Astrocyte (in vitro differentiated cells and primary cell): ENCODE measurements at places on chromosomes 6 and 20. TPM values are rescaled to one million over a fixed set of nuclear protein-coding genes. Genes with fewer than 3 reads are reported as not detected.
A peak's percentile ranks its signal among the peaks of the same experiment; 100 is the strongest.

Gene SLC9A8
- total RNA-seq: 6.2 and 6.9 TPM in 2 replicates

Gene SLC35D3
- total RNA-seq: not detected in 2 replicates

Gene CDH26
- total RNA-seq: 0.17 and 0.34 TPM in 2 replicates

Gene PDE7B
- total RNA-seq: 0.19 and 0.27 TPM in 2 replicates

Gene TAGAP
- 0.10 and 0.11 TPM in 2 replicates for total RNA-seq

Gene TMC2
- total RNA-seq: not detected in 2 replicates

Gene GSTA2
- total RNA-seq: not detected in 2 replicates

Gene ERVFRD-1
- total RNA-seq: not detected in 2 replicates

Gene OR12D3
- total RNA-seq: not detected in 2 replicates

Gene CRYBG1
- total RNA-seq: 0.64 and 1.4 TPM in 2 replicates

Gene NDUFAF5
- total RNA-seq: 27.3 and 31.6 TPM in 2 replicates

- DNase-seq: no peak
Observed at GRCh38 chr6:125866433-125866832, 75.7 kb downstream of the NCOA7 start.

- DNase-seq: peak; percentile 59
Observed at GRCh38 chr6:149513915-149514314, 29.1 kb upstream of the ZC3H12D start.

DNA sequence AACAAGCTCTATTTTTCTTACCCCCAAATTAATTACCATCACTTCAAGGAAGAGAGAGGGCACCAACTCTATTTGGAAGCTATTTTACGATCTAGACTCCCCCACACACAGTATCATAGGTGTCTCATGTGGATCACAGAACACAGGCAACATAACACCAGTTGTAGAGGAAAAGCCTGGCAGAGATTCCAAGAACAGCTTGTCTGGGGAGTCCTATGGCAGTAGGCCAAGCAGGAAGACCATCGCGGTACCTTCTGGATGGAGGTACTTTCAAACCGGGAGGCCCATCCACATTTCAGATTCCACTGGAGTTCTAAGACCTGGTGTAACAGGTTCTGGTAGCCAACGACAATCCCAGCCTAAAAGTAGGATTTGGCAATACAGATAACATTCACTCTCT, 37.6 kb upstream of the SPDEF start:
- DNase-seq: no peak

GRCh38 chr6:6826095-6826901, 237.8 kb downstream of the LY86 start:
- DNase-seq: no peak

DNA sequence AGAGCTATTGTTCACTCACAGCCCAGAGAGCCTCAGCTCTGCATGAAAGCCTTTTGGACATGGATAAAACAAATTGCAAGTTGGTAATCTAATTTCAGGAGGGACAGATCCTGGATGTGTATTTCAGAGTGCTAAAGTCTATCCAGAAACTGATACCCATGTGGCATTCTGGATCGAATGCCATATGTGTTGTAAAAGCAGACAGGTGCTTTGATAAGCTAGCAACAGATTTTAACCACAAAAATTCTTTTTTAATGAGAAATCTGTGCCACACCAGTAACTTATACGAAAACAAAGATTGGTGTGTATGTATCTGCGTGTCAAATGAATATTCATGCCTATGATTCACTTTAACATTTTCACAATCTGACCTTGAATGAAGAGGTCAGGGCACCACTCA, 936.6 kb upstream of the MAP3K7 start:
- peak; percentile 2 for DNase-seq

- no peak for DNase-seq
Observed at GRCh38 chr6:140811642-140812041, 1321.1 kb upstream of the GJE1 start.

DNA sequence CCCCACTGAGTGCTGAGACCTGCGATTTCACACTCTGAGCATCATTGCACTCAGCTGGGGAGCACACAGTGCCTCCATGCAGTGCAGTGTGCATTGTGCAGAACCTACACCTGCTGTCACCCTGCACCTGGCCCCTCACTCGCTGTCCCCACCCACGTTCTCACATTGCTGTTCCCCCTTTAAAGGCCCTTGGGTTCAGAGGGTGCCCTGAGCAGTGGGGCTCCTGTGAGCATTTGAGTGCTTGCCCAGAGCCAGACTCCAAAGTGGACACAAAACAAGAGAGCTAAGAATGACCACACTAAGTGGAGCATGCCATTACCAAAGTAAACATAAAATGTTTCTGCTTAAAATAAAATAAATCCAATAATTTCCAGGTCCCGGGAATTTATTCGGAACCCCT, 131.0 kb upstream of the CST7 start:
- DNase-seq: no peak

- DNase-seq: peak; percentile 98
Observed at GRCh38 chr6:89297695-89298351, 17.3 kb downstream of the GABRR2 start.

GRCh38 chr6:43771210-43771857, 1.3 kb downstream of the VEGFA start:
- DNase-seq: peak; percentile 41

GRCh38 chr6:36383606-36384005, 3.9 kb downstream of the ETV7 start:
- DNase-seq: no peak

DNA sequence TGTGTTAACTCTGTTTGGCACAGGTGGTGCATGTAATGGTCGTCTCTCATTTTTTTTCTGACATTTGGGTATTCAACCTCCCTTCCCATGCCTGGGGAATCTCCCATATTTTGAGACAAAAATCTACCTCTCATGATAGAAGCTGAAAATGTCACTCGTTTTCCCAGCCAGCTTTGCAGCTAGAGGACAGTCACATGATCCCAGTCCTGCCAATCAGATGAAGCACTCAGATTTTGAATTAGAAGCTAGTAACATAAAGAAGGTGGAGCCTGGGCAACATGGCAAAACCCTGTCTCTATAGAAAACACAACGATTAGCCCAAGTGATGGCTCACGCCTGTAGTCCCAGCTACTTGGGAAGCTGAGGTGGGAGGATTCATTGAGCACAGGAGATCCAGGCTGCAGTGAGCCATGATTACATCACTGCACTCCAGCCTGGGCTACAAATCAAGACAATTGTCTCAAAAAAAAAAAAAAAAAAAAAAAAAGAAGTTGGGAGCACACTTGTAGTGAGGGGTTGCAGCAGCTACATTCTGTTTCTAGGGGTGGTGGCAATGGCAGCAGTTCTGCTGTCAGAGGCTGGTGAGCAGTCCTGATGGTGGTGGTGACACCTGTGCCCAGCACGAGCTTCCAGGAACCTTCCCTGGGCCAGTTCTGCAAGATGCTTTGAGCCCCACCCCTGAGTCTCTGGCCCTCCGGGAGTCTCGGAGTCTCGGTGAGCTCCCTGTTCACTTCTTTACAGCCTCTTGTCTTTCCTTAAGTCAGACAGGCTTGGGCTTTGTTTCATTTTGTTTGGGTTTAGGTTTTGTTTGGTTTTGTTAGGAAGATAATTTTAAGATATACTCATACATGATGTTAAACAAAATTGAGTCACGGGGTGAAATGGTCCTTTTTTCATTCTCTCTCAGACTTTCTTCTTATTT, 94.1 kb upstream of the KCNG1 start:
- no peak for DNase-seq

DNA sequence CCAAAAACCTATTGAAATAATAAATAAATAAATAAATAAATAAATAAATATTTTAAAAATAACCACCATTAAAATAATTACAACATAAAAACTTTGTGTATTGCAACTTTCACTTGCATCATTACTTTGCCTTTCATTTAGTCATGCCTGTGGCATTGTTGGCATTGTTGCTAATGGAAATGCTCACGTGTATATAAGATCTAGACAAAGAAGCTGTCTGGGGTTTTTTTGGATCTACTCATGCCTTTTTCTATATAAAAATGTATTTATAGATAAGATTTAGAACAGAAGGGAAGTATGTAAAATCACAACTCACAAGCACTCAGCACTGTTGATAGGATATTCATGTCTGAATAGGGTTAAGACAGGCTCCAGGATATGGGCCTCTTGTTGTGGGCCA, 27.9 kb downstream of the GFRA4 start:
- DNase-seq: no peak

DNA sequence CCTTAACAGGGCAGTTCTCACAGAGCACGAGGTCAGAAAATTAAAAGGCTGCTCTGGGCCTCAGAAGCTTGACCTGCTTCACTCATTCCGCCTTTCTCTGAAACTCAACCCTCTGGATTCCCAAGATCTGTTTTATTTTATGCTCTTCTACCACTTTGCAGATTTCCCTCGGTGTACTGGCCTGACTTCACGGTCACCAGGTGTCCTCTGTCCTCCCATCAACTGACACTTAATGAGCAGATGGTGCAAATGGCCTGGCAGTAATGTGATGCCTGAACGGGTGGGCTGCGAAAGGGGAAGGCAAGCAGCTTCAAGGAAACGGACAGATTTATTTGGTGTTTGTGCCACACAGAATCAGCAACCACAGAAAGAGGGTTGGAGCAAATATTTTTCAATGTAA, 169.7 kb upstream of the TFAP2D start:
- DNase-seq: no peak

DNA sequence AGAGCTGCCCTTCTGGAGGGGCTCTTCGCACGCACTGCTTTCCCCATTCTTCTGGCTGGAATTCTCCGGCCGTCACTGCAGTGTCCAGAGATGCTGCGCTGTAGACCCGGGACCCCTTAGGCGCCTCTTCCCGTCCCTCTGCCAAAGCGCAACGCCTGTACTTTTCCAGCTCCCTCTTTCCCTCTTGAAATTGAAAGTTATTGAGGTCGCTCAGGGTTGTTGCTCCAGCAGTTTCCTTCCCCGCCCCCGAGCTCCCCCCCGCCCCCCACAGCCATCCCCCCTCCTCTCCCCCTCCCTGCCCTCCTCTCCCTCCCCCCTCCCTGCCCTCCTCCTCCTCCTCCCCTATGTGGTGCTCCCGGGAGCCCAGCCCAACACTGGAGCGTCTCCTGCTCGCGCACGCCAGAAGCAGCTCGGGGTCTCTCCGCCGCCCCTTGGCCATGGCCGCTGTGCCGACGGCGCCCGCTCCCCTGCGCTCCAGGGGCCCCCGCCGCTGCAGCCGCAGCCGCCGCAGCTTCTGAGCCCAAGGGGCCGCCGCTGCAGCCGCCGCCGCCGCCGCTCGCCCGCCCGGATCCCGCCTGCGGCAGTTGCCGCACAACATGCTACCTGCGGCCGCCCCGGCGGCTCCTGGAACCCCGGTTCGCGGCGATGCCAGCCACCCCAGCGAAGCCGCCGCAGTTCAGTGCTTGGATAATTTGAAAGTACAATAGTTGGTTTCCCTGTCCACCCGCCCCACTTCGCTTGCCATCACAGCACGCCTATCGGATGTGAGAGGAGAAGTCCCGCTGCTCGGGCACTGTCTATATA, at the start of gene RSPO3:
RSPO3 (plus strand) TSS at position 374 of the 804 bp plus-strand sequence. CDS start 522 bp downstream, outside the sequence.
- no peak for DNase-seq

DNA sequence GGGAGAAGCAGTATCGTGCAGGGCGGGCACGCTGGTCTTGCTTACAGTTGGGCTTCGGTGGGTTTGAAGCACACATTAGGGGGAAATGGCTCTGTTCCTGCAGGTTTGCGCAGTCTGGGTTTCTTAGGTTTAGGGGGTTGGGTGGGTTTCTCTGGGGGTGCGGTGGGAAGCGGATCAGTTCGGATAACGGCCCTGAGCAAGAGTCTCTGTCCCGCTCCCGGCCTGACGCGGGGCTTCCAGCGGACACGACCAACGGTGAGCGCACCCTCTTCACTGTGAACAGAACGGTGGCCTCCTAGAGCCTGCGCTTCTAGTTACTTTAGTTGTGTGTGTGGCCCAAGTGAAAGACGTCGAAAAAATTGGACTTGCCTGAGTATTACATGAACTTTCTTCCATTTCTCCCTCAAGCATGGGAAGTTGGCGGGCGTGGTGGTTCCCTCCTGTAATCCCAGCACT, 635 bp upstream of the ELOVL2 start:
- DNase-seq: no peak

GRCh38 chr6:67558985-67559384, 1076.1 kb upstream of the ADGRB3 start:
- peak; percentile 67 for DNase-seq

DNA sequence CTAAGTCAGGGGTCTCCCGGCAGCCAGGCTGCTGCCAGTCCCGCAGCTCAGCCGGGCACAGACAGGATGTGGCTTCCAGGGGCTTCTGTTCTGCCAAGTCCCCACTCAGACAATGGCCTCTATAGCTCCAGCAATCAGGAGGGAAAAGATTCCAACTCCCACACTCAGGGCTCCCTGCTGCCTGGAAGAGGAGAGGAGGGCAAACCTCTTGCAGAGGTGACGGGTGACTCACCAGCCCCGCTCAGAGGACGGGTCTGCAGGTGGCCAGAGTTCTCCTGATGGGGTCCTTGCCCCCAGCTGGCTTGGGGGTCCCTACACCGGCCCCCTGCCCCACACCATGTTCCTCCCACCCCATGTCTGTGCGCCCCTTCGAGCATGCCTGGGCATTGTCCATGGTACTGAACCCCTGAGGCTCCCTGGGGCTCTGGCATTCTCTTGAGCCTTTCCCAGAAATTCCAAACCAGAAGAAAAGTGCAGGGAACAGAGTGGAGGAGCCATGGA, 32.6 kb downstream of the NTSR1 start:
- no peak for DNase-seq

DNA sequence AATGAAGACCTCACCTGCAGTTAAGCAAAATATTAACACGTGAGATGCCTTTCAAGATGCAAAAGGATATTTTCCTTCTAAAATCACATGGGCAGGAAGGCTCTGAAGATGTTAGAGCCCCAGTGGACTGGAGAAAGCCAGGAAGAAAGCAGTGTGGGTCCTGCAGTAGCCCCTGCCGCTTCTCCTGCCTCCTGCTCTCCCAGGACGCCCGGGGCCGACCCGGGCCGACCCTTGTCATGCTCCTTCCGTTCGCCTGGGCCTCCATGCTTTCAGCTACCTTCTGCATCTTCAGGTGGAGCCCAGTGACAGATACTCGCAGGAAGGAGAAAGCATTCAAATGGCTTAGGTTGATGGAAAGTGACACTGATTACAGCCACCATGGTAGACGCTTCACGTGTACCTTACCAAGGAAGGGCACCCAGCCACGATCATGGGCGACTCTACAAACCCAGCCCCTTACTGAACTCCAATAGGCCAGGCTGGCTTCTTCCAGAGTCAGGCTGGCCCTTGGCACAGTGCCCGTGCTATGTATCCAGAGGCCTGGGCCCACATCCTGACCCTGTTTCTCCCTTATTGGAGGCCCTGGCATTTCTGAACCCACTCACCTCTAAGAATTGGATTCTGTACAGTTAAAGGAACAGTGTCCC, 69.0 kb downstream of the TCP11 start:
- DNase-seq: no peak

DNA sequence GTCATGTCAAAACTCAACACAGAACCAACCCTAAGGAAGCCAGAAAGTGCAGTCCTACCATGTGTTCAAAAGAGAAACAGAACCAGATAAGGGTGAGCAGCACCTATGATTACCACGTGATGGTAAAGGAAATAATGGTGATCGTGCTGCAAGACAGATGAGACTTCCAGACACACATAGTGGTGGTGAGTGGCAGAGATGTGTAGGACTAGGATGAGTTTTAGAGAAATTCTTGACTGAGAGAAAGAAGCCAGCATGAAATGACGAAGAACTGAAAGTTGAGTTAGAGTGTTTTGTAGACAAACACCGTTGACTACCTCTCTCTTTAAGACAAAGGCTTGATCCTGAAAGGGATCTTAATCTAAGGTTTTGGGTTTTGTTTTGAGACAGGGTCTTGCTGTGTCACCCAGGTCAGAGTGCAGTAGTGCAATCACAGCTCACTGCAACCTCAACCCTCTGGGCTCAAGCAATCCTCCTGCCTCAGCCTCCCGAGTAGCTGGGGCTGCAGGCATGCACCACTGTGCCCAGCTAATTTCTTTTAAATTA, 10.6 kb upstream of the BTBD9 start:
- no peak for DNase-seq
